ENCODE measurements at places on chromosomes 6 and 20.
A peak's percentile ranks its signal among the peaks of the same experiment; 100 is the strongest.

GRCh38 chr20:50874111-50874757 is 57.0 kb downstream of the ADNP start:
- DNase-seq: no peak
- H3K4me1 ChIP-seq: no peaks in the 10 kb centered on the region
- no peak overlapping the region for H3K4me3 ChIP-seq
- no peaks in the 10 kb centered on the region for H3K27me3 ChIP-seq
- peaks cover 5% of the 10 kb centered on the region for H3K36me3 ChIP-seq
- no peak overlapping the region for H3K27ac ChIP-seq

- H3K4me1 ChIP-seq: no peaks in the 10 kb centered on the region
- no peak for DNase-seq
- H3K27me3 ChIP-seq: no peaks in the 10 kb centered on the region
- no peak overlapping the region for H3K4me3 ChIP-seq
- no peak overlapping the region for H3K27ac ChIP-seq
These were observed 16.6 kb downstream of the MCM9 start for GRCh38 chr6:118918329-118918725.

GRCh38 chr6:41228096-41228495 is at the start of gene TREML4:
TSS of gene TREML4 (plus strand) at chr6:41228349. CDS start at chr6:41228428, 79 bp downstream.
- H3K27ac ChIP-seq: no peak within 1 kb of the TSS
- peaks cover 1% of the 10 kb centered on the region for H3K36me3 ChIP-seq
- DNase-seq: no peak
- peaks cover 3% of the 10 kb centered on the region for H3K4me1 ChIP-seq

DNA sequence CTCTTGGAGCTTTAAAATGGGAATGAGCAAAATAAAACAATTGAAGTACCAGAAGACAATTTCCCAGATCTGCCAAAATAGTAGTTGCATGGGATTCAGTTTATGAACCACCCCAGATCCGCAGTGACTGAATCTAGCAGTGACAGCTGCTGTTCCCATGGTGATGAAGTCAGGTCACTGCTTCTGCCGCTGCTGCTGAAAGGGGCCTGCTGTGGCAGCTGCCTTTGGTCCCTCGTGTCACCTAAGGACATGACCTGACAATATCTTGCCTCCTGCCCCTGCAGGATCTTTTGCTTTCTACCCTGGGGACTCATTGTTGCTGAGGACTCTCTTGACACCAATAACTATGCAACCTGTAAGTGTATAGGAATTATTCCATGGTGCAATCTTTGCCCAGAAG is 34.3 kb upstream of the OGFRL1 start:
- peaks cover 14% of the 10 kb centered on the region for H3K4me1 ChIP-seq
- no peaks in the 10 kb centered on the region for H3K36me3 ChIP-seq
- H3K4me3 ChIP-seq: no peak overlapping the region
- DNase-seq: no peak
- peaks cover 2% of the 10 kb centered on the region for H3K27me3 ChIP-seq
- H3K27ac ChIP-seq: no peak overlapping the region

GRCh38 chr6:158050955-158051354 is 69.3 kb downstream of the SYNJ2 start:
- peaks cover 22% of the 10 kb centered on the region for H3K4me1 ChIP-seq
- no peaks in the 10 kb centered on the region for H3K36me3 ChIP-seq
- no peak overlapping the region for H3K27ac ChIP-seq
- H3K4me3 ChIP-seq: no peak overlapping the region
- DNase-seq: no peak

GRCh38 chr20:11305406-11305805 is 612.3 kb upstream of the BTBD3 start:
- DNase-seq: no peak
- no peaks in the 10 kb centered on the region for H3K36me3 ChIP-seq
- no peaks in the 10 kb centered on the region for H3K27me3 ChIP-seq
- H3K27ac ChIP-seq: no peak overlapping the region

DNA sequence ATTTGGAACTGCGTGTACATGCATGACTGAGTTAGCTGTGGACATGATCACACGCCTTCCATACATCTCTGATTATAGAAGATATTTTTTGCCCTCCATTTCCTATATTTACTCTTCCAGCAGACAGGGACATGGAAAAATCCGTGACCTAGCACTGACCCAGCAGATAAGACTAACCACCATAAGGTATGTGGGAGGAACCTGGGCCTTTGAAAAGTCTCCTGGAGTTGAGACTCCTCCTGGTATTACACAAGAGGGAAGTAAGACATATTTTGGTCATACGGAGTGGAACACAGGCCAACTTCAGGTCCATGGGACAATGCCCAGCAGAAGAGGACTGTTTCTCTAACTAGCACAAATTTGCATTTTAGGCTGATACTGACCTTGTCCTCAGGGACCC is 13.7 kb upstream of the SIRPB1 start:
- H3K27me3 ChIP-seq: no peaks in the 10 kb centered on the region
- peak overlapping the region; percentile 46 for H3K4me3 ChIP-seq
- no peak for DNase-seq
- H3K4me1 ChIP-seq: peaks cover 56% of the 10 kb centered on the region
- H3K36me3 ChIP-seq: peaks cover 14% of the 10 kb centered on the region

DNA sequence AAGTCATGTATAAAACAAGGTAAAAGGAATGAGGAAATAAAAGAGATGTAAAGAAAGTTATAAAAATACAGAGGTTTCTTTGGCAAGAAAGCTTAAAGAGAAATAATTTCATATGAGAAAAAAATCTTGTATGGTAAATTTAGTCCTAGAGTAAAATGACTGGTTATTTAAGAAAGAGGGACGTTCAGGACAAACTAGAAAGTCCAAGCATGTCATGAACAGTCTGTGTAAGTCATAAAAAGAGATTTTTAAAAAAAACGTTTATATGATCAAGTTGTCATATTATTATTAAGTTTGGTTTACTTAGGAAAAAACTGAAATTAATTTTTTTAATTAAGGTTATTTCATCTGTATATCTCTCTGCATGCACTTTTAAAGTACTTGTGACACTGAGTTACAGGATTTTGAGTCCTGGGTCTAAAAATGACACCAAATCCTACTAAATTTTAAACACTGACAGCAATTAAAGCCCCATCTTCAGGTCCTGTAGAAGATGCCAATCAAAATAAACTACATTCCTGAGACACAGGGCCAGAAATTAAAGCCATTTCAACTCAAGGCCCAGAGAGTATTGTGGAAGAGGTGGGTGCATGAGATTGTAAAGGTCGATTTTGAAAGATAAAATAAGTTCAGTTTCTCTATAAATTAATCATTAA is 62.4 kb downstream of the AGPAT4 start:
- no peaks in the 10 kb centered on the region for H3K27me3 ChIP-seq
- no peak overlapping the region for H3K27ac ChIP-seq

Data from naive thymus-derived CD8-positive, alpha-beta T cell (primary cell).